ENCODE measurements at places on chromosomes 11 and 22. TPM values are rescaled to one million over a fixed set of nuclear protein-coding genes. Genes with fewer than 3 reads are reported as not detected.

Gene KCNJ1
- total RNA-seq: not detected

Gene NCR3LG1
- 14.4 TPM for total RNA-seq

Gene HBG1
- total RNA-seq: 1,550 TPM

Gene CBLIF
- total RNA-seq: not detected

Gene CNGA4
- 0.39 TPM for total RNA-seq

Gene MRGPRX4
- total RNA-seq: not detected

Gene TCIRG1
- total RNA-seq: 33.5 TPM

Gene ACTN3
- 0.33 TPM for total RNA-seq

Gene LRRC74B
- not detected for total RNA-seq

Gene CLDN5
- total RNA-seq: 61.0 TPM

Gene MUC5AC
- not detected for total RNA-seq

Gene TKFC
- 14.9 TPM for total RNA-seq

Gene OR5B21
- not detected for total RNA-seq

Gene OR2AG2
- total RNA-seq: 0.30 TPM

Gene OOSP2
- total RNA-seq: not detected

Gene RAG2
- total RNA-seq: 0.10 TPM

Gene IGLL1
- 0.28 TPM for total RNA-seq

Gene GAL3ST1
- total RNA-seq: 12.2 TPM

Gene FAU
- total RNA-seq: 174 TPM

Gene CARD10
- total RNA-seq: 4.0 TPM

Gene PLA2G3
- total RNA-seq: 1.1 TPM

Gene RIMBP3C
- 0.39 TPM for total RNA-seq

Gene MMP27
- not detected for total RNA-seq

Gene ELF5
- not detected for total RNA-seq

Gene C11orf21
- 1.3 TPM for total RNA-seq

Gene EWSR1
- 206 TPM for total RNA-seq

Gene GSC2
- not detected for total RNA-seq

Gene RASSF7
- 9.2 TPM for total RNA-seq

Gene RHOD
- 16.8 TPM for total RNA-seq

Gene FDXACB1
- 7.1 TPM for total RNA-seq

Gene CARS1
- 28.5 TPM for total RNA-seq

Gene HMOX1
- 8.6 TPM for total RNA-seq

Gene CASP5
- total RNA-seq: 0.50 TPM

Gene SCUBE1
- 11.9 TPM for total RNA-seq

Gene PNPLA5
- total RNA-seq: 0.22 TPM

Gene MAPK8IP2
- total RNA-seq: 19.8 TPM

Gene NRGN
- total RNA-seq: 1.8 TPM

Gene EHD1
- total RNA-seq: 40.9 TPM

Gene C11orf16
- 0.99 TPM for total RNA-seq

Gene SLC37A2
- total RNA-seq: 5.2 TPM

Gene PIWIL4
- total RNA-seq: 3.4 TPM

Gene OR52I2
- not detected for total RNA-seq

Gene DLG2
- 111 TPM for total RNA-seq

Gene DRAP1
- 46.4 TPM for total RNA-seq

Gene CARD18
- total RNA-seq: not detected

Gene ENTHD1
- 0.10 TPM for total RNA-seq

Gene JAML
- total RNA-seq: 9.2 TPM

Measured in spinal cord (tissue), 10 donors.